CD8-positive, alpha-beta memory T cell (primary cell): ENCODE measurements at places on chromosomes 1 and 21. TPM values are rescaled to one million over a fixed set of nuclear protein-coding genes. Genes with fewer than 3 reads are reported as not detected.

The CCT3 gene
- total RNA-seq = 526 TPM

The GGPS1 gene
- 29.0 TPM for total RNA-seq

The COA7 gene
- total RNA-seq = 39.8 TPM

The CEP350 gene
- total RNA-seq = 41.4 TPM

The LCE1D gene
- not detected for total RNA-seq

The RGS1 gene
- 56.8 TPM for total RNA-seq

The KIF14 gene
- total RNA-seq = 9.3 TPM

The RBBP4 gene
- total RNA-seq = 301 TPM

The IL19 gene
- total RNA-seq = not detected

The ASPM gene
- 19.2 TPM for total RNA-seq

The USP24 gene
- total RNA-seq = 51.6 TPM

The ITGB2 gene
- 165 TPM for total RNA-seq

The ACKR1 gene
- total RNA-seq = not detected

The SEMA6C gene
- total RNA-seq = 2.9 TPM

The ATP1A4 gene
- not detected for total RNA-seq

The SPRR3 gene
- total RNA-seq = not detected

The LSS gene
- 20.4 TPM for total RNA-seq

The HPDL gene
- 42.4 TPM for total RNA-seq

The PRRX1 gene
- not detected for total RNA-seq

The EDARADD gene
- total RNA-seq = 24.6 TPM

The IL23R gene
- total RNA-seq = 1.6 TPM

The HHIPL2 gene
- 0.29 TPM for total RNA-seq

The HS2ST1 gene
- total RNA-seq = 18.8 TPM

The DNAJC28 gene
- 0.63 TPM for total RNA-seq

The ORC1 gene
- 39.8 TPM for total RNA-seq

The CR1L gene
- not detected for total RNA-seq

The RCSD1 gene
- total RNA-seq = 47.9 TPM

The NPHS2 gene
- total RNA-seq = not detected

The LHX8 gene
- total RNA-seq = not detected

The HEYL gene
- 0.07 TPM for total RNA-seq

The UTP25 gene
- total RNA-seq = 14.9 TPM

The ARHGEF16 gene
- not detected for total RNA-seq

The CDA gene
- total RNA-seq = not detected

The GIPC2 gene
- 0.24 TPM for total RNA-seq
